NT2/D1 (cell line): ENCODE measurements at places on chromosomes 1 and 21.

DNA sequence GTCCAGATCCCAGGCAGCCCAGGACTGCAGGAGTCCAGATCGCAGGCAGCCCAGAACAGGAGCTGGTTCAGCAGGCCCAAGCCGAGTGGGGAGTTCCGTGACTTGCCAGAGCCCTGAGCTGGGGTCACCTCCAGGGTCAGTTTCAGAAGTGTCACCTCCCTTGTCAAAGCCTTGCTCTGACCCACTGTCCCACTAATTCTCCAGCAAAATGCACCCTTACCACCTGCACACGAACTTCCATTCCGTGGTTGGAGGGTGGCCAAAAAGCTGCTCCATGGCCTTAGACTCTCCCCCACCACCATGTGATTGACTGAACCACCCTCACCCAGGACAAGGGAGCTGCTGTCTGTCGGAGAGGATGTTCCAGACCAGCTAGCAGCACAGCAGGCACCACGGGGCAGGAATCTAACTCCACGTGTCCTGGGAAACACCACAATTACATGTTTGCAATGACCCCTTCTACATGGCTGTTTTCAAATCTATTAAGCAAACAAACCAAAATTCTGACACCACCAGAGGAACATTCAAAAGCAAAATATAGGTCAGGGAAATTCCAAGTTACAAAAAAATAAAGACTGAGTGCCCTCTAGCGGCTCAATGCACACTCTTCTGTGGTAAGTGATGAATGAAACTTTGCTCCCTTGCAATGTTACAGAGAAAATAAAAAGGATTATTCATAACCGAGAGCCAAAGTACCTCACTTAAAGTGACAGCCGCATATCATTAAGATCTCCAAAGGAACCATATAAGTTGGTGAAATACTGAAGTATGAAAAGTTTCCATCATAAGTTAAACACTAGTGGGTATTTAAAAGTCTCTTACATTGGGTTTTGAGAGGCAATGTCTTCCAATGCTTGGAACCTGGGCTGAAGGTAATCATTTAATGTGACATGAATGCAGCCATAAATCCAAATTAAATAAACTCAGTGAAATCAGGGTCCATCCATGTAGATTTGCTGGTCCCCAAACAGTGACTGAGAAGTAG is 76.3 kb downstream of the NPHP4 start:
- DNase-seq, result no peak

GRCh38 chr1:71650119-71650518 is 569.3 kb upstream of the ZRANB2 start:
- DNase-seq, result no peak

DNA sequence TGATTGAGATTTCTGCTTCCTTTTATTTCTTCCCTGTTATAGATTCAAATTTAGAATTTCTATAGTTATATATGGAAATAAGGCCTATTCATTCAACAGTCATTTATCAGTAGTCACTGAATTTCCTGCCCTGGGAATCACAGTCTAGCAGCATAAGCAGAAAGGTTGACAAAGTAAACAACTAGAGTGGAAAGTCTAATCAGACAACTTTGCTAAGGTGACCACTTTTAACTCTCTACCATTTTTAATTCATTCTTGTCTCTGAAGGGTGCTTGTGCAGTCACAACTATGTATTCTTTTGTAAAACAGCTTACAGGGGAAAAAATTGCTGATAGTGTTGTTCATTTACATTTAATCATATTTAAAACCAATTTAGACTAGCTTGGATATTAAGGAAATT is 66.1 kb upstream of the PLA2G4A start:
- DNase-seq, result no peak

DNA sequence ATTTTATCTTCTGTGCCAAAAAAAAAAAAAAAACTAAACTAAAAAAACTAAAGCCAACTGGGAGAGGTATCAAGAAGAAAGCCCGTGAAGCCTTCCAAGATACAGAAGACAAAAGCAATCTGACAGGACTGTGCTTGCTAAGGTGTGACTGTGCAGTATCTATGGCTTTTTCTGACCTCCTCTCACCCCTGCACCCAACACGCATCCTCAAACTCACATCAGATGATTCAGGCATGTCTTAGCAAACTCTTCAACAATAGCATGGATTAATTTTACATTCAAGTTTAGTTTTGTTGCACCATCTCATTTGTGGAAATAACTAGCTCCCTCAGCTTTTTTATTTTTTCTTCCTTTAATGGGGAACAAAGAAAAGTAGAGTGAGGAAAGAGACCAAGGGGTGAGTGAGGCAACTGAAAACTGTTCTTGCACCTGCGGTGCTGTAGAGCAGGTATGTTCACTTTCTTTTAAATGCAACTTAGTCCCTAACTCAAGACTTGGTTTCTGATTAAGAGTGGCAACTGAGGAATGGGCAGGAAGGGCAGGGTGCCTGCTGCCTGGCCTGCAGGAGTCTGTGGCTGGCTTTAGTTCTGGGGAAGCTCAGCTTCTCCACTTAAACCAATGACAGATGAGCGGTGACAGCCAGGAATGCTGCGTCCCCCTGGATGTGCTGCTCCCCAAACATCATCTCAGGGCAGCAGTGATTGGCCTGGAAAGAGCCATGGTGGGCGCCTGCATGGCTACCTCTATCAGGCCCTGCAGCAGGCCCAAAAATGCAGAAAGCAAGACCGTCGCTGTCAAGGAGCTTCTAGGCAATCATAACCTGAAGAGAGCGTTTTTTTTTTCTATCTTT is 71.3 kb upstream of the LRRC8B start:
- DNase-seq, result no peak

GRCh38 chr1:11156441-11156840 is 32.7 kb upstream of the ANGPTL7 start:
- DNase-seq, result no peak

DNA sequence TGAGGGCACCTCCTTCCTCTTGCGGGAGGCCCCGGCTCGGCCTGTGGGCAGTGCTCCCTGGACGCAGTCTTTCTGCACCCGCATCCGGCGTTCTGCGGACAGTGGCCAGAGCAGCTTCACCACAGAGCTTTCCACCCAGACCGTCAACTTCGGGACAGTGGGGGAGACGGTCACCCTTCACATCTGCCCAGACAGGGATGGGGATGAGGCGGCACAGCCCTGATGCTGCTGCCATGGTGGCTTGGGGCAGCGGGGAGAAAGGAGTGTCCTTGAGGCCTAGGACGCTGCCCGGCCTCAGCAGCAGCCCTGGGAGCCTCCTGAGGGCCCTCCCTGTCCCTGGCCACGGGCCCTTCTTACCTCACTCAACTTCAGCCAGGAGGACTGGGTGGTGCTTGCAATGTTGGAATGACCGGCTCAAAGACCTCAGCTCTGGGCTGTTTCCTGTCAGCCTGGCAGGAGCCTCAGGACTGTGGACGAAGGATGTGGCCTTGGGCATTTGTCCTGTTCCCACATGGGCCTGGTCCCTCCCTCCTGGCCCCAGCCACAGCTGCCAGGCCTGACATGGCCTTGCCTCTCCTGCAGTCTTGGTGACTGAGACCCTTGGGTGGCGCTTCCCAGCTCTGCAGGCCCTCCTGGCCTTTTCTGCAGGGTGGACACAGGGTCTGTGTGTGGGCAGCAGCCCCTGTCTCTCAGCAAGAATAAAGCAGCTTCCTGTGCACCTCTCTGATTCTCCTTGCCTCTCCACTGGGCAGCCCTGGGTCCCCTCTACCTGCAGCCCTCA is 45.9 kb downstream of the TRIM11 start:
- no peak for DNase-seq

DNA sequence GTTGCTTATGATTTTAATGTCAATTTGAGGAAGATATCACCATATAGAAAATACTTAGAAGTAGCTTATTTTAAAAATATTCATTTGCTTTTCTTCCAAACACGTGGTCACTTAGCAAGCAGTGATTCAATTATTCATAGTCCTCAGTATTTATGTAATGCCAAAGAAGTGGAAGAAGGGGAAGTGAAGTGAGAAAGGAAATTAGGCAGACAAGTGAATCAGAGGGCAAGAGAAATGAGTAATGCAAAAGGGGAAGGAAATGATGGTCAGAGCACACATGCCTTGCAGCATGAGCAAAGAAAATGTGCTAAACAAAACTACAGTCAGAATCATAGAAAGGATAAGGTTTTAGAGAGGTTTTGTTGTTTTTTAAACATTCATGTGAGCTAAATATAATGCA is 31.8 kb downstream of the SDCCAG8 start:
- DNase-seq, result no peak

DNA sequence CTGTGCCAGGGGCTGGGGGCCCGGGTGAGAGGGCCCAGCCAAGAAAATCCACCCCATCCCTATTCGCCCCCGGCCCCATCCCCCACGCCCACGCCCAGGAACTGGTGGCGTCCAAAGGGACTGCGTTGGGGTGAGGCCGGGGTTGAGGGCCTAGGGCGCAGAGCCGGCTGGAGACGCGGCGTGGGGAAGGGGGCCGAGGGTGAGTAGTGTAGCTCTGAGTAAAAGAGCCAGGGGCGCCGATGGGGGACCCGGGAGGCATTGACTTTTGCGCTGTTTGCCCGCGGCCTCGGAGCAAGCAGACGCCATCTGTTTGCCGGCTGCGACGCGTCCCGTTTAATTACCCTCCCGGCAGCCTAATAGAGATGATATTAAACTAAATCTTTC is 3.5 kb upstream of the DMRTA2 start:
- no peak for DNase-seq

- DNase-seq, result peak; percentile 48
Measured at GRCh38 chr1:19974822-19975416, 4.5 kb downstream of the PLA2G2A start.

GRCh38 chr1:20871419-20871818 is 84.3 kb upstream of the HP1BP3 start:
- DNase-seq, result no peak

DNA sequence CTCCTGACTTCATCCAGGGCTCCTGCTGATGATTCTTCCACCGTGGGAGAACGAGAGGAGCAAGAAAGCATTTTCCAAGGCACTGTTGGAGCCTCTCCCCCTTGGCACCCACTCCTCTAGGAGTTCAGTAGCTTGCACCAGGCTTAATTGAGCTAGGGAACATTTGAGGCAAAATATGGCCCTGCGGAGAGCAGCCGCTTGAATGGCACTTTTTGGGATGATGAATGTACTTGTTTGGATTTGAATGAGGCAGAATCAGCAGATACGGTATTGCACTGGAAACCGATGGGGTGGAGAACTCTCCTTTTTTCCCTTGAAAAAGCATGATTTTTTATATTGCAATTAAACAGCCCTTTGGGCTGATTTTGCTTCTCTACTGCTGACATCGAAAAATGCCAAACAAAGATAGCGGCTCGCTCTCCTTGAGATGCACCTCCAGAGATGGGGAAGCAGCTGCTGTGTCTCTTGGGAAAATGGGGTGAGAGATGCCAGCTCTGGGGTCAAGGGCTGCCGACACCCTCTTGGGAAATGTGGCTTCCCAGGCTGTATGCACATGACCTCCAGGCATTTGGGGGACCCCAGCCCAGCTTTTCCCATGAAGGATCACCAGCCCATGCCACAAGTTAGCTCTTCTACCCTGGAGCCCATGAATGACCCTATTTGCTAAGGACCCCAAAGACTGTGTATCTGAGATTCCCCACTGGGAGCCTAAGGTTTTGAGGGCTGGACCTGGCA is 55.4 kb upstream of the LRP8 start:
- DNase-seq, result no peak

DNA sequence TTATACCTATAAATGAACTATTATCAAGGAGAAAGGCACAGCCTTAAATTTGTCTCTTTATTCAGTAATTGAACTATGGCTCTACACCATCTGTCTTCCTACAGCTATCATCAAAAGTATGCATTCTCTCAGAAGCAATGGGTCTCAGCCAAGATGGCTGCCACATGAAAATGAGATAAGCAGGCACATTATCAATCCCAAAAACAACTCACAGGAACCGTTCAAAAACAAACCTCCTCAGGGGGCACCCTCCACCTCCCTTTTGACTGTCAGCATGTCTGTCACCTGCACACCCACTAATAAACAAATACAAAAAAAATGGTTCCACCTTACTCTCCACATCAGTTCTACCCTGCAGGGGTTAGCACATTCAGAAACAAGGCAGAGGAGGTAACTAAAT is 23.6 kb downstream of the KIAA0319L start:
- no peak for DNase-seq

DNA sequence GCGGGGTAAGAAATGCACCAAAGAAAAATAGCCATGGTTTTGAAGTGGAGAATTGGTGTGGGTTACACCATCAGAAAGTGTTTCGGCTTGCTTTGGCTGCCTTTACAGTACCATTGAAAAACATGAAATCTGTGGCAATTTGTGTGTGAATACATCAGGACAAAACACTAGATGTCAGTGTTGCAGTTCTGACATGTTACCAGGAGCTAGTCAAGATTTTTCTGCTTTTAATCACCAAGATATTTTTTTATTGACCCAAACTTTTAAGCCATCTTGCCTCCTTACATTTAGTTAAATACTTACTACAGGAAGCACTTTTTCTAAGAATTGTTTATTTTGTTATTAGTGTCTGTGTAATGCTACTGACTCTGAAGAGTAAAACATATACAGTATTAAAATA is 14.3 kb downstream of the RRP15 start:
- DNase-seq, result no peak
